ENCODE measurements at places on chromosomes 16 and 17.

- DNase-seq = no peak
Observed at GRCh38 chr16:59236804-59237458, 502.8 kb upstream of the GOT2 start.

GRCh38 chr16:49745311-49745747 lies 110.6 kb downstream of the ZNF423 start:
- no peak for DNase-seq

- no peak for DNase-seq
Observed at GRCh38 chr17:10192461-10192860, 5.9 kb downstream of the GAS7 start.

GRCh38 chr17:78925662-78926555 lies 722 bp upstream of the TIMP2 start:
- no peak for DNase-seq

- DNase-seq = no peak
Observed at GRCh38 chr17:27088767-27089078, 205.2 kb upstream of the WSB1 start.

DNA sequence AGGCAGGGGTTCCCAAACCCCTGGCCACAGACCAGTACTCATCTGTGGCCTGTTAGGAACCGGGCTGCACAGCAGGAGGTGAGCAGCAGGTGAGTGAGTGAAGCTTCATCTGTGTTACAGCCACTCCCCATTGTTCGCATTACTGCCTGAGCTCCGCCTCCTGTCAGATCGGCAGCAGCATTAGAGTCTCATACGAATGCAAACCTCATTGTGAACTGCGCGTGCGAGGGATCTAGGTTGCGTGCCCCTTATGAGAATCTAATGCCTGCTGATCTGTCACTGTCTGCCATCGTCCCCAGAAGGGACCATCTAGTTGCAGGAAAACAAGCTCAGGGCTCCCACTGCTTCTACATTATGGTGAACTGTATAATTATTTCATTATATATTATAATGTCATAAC lies 25.1 kb upstream of the RMI2 start:
- DNase-seq = no peak

DNA sequence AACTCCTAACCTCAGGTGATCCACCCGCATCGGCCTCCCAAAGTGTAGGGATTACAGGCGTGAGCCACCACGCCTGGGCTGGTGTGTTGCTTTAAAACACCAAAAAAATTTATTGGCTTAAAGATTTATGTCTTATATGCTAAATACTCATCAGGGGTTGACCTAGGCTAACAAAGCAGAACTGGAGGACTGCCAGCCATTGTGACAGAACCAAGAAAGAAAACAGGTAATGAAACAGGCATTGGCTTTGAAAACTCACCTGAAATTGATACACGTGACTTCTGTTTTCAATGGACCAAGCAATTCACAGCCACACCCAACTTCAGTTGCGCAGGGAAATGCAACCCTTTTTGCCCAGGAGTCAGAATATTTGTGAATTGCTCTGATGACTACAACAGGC lies 4.9 kb upstream of the PHAF1 start:
- no peak for DNase-seq

DNA sequence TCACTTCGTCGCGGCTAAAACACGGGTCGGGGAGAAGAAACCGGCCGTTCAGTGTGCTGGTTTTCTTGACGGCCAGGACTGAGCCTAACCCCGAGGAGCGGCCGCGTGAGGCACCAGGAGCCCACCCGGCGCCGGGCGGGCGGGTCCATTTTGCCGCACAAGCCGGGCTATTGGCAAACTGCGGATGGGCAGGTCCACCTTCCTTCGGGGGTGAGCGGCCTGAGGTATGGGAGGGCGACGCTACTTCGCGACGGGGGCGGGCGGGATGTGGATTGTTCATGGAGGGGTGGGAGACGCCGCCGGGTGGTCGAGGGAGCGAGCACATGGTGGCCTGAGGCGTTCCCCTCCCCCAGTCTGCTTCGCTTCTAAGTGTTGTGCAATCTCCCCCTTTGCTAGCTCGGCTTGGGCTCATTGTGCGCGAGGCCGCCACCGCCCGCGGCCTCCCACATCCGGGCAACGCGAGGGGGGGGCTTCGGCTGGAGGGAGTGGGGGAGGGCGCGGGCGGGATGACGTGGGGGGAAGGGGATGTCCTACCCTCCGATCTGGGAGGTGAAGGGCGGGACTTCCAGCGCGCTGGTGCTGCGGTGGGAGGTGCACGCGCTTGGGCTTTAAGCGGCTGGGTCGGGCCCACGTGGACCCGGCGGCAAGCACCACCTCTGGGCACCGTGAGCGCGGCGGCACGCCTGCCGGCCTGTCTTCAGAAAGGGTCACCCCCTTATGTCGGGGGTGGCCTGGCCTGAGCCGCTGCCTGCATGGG lies 5.9 kb upstream of the CD68 start:
- DNase-seq = peak; percentile 87

- no peak for DNase-seq
Observed at GRCh38 chr17:61057257-61057656, 342.4 kb upstream of the TBX2 start.

All from bone marrow (tissue), 2 donors.